H54 (cell line): ENCODE measurements at places on chromosomes 2 and 18.

DNA sequence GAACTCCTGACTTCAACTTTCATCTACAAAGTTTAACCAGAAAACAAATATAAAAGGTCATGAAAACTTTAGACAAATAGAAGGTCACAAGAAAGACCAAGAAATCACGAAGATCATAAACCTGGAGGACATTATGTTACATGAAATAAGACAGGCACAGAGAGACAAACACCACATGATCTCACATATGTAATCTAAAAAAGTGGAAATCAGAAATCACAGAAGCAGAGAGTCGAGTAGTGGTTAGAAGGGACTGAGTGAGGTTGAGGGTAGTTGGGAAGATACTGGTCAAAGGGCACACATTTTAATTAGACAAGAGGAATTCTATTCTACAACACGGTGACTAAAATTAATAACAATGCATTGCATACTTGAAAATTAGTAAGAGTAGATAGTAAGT is 1.4 kb downstream of the GCFC2 start:
- DNase-seq, result no peak

- DNase-seq, result no peak
Observed at GRCh38 chr2:215272918-215273317, 38.9 kb upstream of the ATIC start.

- DNase-seq, result no peak
Observed at GRCh38 chr18:44909191-44909719, 228.6 kb downstream of the SETBP1 start.

DNA sequence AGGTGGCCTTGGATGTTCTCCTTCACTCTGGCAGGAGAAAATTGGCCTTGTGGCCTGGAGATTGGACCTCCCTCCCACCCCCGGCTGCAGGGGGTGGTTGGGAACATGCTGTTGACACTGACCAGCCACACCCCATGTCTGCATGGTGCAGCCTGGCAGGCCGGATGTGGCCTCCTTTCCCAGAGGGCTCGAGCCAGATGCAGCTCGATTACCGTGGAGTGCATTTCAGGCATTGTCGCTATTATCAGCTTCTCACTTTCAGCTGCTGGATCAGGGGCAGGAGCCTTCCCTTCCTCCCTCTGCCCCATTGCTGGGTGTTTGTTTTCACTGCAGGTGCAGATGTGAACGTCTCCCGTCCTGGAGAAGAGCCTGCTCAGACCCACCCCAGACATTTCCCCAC is 211.0 kb upstream of the SIX2 start:
- DNase-seq, result no peak

DNA sequence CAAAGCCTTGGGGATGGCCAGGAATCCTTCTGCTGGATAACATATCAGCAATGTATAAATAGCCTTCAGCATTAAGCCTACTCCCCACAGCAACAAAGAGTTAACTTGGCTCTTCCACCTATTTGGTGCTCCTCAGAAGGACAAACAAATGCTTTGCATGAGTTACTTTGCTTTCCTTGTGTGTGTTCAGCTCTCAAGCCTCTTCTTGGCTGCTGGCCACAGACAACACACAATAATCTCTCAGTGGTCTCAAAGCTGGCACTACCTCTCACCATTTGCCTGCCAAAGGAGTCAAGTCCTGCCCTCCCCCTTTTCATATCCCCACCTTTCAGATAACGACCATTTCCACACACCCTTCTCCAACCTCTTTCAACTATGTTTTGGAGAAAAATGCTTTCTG is 17.5 kb downstream of the FTCDNL1 start:
- no peak for DNase-seq

- no peak for DNase-seq
Observed at GRCh38 chr2:233060501-233060979, 398 bp downstream of the INPP5D start.

GRCh38 chr2:42171396-42171980 is 2.3 kb downstream of the EML4 start:
- DNase-seq, result no peak

DNA sequence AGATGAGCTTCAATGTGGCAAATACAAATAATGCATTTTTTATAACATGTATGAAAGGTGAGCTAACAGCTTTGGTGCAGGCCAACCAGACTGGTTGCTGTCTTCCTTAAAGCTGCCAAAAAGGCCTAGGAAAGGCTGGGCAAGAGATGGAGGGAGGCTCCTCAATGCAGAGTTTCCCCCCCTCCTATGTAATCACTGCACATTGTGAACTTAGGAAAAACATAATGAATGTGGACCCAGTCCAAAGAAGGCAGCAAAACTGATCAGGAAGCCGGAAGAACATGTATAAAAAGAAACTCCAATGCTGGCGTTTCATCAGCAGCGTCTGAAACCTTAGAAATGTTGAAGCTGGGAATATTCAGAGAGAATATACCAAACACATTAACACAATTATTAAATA is 84.2 kb upstream of the LYPD6 start:
- no peak for DNase-seq

GRCh38 chr2:21820271-21820670 is 696.5 kb downstream of the TDRD15 start:
- no peak for DNase-seq

GRCh38 chr2:6492573-6492972 is 373.1 kb downstream of the CMPK2 start:
- DNase-seq, result no peak

GRCh38 chr2:109193807-109194619 is 65.0 kb downstream of the SH3RF3 start:
- no peak for DNase-seq

GRCh38 chr18:25360301-25360899 is 8.4 kb upstream of the ZNF521 start:
- DNase-seq, result no peak

GRCh38 chr18:53797998-53798495 is 426.4 kb downstream of the MBD2 start:
- no peak for DNase-seq

DNA sequence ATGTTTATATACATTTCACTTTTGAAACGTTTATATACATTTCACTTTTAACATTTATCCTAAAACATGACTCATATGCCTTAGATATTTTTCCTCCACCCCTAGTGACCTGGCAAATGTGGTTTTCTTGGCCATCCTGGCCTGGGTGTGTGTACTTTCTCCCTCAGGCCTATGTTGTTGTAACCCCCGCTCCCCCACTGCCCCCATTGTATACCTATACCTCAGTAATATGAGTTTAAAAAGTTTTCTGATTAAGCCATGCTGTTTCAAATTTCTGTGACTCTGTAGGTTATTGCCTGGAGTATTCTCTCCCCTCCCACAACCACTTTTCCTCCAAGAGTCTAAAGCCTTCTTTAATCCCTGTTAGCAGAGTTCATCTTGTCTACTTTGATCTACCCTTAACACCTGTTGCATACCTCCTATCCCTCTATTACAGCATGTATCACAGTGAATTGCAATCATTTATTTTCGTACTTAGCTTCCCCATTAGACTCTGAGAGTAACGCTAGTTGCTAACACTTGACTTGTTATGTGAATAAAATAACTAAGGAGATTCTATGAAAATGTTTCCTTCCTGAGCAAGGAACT is 67.9 kb downstream of the LCLAT1 start:
- no peak for DNase-seq

- DNase-seq, result no peak
Observed at GRCh38 chr18:35106845-35107148, 65.6 kb downstream of the MAPRE2 start.

DNA sequence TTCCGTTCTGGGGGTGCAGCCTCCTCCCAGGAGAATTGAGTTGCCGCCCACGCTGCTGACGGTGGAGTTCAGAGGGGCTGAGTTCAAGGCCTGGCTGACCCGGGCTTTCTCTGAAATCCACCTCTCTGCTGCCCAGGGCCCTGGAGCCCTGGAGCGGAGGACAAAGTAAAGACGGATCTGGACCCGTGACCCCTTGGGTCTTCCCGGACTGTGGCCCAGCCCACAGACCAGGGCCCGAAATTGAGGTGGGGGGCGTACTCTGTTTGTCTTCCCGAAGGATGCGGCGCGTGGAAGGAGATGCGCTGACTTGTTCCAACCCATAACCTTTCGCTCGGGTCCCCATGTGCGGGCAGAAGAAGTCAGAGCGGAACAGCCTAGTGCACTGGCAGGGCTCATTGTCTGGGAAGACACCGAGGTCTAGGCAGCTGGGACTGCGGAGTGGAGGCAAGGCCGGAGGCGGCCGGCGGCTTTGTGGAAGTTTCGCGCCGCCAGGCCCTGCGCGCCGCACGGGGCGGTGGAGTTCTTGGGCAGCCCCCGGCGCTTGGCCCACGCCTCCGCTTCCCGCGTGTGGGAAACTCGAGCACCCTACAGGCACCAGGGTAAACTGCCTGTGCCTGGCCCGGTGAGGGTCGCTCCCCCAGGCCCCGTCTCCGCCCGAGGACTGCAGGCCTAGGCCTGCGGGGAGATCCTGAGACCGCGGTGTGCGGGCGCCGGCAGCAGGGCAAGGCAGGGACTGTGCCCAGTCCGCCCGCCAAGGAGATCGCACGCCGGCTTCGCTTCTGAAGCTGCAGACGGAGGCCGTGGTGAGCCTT is 9.8 kb downstream of the POU3F3 start:
- DNase-seq, result no peak

DNA sequence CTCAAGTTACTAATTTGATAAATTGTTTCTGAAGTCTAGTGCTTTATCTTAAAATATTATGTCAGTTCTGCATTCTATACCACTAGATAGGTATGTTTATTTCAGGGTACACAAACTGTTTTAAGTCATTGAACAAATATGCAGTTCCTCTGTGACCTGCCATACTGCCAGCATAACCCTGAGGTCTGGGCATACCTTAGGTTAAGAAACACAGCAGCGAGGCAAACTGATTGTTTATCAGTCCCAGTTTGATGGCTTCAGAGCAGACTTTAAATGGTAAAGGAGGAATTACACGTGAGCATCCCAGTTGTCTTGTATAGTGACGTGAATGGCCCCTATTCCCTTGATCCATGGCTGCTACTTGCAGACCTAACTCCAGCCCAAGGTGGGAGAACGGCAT is 186.4 kb upstream of the LRRTM1 start:
- no peak for DNase-seq

GRCh38 chr2:147614471-147614870 is 230.4 kb upstream of the ACVR2A start:
- DNase-seq, result no peak
